AG09309 (cell line): ENCODE measurements at places on chromosomes 7 and 10.

DNA sequence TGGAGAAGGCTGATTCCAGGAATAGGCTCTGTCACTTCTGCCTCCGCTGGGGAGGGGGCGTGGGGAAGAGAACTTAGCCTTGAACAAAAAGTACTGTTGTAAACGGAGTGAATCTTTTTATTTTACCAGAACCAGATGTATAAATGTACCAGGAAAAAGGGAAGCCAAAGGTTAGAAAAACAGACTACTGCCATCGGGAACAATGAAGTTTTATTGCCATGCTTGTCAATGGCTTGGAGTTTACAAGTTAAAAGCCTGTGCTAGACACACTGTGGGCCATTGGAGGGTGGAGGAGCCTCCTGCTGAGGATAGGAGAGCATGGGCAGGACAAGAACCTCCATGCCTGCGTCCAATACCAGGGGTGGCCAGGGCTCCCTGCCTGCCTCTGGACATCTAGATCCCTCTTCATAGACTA, 161.7 kb upstream of the LYZL2 start:
- DNase-seq: no peak

DNA sequence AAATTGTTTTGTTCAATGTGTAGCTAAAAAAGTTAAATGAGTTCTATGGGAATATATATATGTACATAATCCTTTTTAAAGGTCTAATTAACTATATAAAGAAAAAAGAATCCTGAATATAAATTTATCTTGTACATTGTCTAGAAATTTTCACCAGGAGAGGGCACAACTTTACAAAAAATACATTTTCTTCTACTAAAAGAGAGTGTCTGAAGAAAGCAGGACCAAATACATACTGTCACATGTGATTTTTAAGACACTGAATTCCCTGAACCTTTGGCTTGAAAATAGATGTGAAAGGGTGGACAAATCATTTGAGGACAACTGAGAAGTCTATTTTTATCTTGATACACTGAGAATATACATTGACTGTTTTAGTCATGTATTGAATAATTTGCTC, 204.3 kb downstream of the DGKB start:
- DNase-seq: no peak

- DNase-seq: no peak
Observed at GRCh38 chr10:113469796-113470195, 83.1 kb upstream of the HABP2 start.

- no peak for DNase-seq
Observed at GRCh38 chr7:131346885-131347592, 19.4 kb downstream of the MKLN1 start.

GRCh38 chr10:60427709-60428386, 38.2 kb upstream of the ANK3 start:
- DNase-seq: no peak

- no peak for DNase-seq
Observed at GRCh38 chr10:111578076-111578475, 501.2 kb downstream of the ADRA2A start.

DNA sequence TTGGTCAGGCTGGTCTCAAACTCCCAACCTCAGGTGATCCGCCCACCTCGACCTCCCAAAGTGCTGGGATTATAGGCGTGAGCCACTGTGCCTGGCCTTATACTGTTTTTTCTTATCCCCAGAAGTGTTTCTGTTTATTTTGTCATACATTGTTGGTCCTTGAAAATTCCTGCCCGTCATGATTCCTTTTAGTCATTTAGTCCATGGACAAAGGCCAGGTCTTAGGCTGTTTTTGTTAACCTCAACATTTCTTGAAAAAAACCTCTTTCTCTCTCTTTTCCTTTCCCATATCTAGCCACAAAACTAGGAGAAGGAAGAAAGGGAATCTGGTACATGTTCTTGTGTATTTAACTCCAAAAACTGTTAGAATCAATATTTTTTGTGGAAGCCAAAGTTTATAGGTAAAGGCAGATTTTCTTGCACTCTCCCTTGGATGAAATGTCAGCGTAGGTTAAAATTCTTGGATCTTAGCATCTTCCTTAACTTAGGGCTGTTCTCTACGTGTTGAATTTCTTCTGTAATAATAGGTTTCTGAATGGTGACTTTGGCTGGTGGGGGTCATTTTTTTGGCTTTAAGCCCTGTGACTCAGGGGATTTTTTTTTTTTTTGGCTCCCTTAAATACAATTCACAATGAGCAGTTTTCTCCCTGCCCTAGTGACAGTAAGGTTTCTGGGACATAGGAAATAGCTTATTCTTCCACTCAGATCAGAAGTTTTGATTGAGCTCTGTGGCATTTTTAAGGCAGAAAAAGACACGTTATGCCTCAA, 500.8 kb downstream of the AUTS2 start:
- DNase-seq: no peak

GRCh38 chr10:113359655-113360054, 193.2 kb upstream of the HABP2 start:
- no peak for DNase-seq

DNA sequence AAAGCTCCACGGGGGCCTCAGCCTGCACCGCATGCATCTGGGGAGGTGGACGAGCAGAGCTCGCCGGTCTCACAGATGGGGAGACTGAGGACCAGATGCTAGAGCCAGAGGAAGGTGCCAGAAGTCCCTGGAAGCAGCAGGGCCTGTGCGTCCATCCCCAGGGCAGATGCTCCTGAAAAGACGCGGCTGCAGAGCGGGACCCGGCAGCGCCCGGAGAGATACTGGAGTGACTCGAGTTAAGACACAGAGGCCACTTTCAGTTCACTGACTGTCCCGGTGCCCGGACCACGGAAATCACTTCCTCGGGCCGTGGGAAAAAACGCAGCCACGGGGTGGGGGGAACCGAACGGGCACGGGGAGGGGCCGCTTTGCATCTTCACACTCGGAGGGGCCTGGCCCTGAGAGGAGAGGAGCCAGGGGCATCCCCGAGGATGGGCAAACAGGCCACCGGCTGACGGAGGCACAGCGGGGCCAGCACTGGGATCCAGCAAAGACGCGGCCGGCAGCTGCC, 85.4 kb downstream of the FOXL3 start:
- DNase-seq: no peak

- DNase-seq: no peak
Observed at GRCh38 chr7:34059136-34059828, 153.9 kb downstream of the BMPER start.

DNA sequence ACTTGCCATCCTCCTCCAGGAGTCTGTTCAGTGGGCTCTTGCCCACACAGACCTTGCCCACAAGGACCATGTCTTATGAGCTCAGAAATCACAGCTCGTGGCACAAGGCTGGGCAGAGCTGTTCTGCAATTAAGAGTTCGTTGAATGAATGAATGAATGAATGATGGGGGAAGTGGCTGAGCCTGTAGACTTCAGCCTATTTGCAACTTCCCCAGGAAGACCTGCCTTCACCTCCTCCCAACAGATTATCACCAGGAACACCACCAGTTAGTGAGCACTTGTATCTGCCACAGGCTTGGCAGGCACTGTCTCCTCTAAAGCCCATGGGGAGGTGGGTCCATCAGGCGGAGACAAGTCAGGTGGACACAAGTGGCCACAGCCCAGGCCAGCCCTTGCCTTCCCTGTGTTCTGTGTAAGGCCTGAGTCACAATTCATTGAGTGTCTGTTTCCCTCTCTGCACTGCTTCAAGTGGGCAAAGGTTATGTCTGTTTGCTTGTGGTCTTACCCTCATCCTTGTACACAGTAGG, 1.8 kb upstream of the FGF8 start:
- DNase-seq: no peak

DNA sequence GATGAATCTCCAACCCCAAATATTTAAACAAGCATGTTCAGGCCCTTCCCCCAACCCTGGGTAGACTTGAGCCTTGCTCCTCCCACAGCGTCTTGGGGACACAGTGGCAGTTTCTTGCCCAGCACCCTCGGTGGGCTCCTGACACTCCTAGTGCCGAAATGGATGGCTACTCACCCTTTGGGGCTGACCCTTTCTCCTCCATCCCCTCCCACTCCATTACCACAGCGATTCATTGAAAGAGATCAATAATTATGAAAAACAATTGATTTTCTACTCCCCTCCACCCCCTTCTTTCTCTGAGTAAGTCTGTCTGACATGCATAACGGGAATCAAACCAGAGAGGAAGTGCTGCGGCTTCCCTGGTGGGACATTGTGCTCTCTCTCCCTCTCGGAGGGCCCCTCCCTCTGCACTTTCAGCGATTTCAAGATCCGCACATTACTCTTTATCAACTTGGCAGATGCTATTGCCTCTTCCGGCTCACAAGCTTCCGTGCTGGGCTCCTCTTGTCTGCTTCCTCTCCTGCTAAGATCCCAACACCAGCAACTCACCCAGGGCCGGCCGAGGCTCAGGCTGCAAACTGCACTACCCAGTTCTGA, 79.0 kb upstream of the PLXNA4 start:
- no peak for DNase-seq

GRCh38 chr10:112701211-112701877, 248.7 kb upstream of the TCF7L2 start:
- no peak for DNase-seq

GRCh38 chr10:76736392-76736791, 901.2 kb downstream of the KCNMA1 start:
- no peak for DNase-seq

DNA sequence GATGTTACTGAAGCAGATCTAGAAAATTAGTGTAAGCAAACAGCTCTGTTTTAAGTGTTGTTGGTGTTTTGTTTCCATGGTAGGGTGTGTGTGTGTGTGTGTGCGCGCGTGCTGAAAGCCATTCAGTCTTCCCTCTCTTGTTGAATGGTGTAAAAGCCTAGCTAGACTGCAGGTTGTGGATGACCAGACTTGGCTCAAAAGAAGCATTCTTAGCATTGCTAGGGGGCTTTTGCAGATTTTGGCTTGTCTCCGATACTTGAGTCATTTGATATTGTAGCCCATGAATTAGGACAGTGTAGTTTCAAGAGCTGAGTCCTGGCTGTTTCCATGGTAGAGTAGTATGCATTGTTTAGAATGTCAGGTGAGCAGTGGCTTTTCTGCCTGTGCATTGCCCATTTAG, 99.1 kb downstream of the SND1 start:
- DNase-seq: no peak

DNA sequence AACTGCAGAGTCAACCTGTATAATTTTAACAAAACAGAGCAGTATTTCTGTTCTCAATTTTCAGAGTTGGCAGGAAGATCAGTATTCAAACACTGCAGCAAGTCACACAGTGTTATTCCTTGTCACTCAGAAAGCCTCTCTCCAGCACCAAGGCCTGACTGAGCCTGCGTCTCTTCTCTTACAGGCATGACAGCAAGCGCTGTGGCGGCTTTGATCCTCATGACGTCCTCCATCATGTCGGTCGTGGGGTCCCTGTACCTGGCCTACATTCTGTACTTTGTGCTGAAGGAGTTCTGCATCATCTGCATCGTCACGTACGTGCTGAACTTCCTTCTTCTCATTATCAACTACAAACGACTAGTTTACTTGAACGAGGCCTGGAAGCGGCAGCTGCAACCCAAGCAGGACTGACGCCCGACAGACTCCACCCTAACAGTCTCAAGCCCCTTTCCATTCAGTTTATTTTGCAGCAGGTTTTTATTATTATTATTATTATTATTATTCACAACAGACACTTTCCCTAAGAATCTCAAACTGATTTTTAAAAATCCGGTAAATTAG, 28.0 kb downstream of the GUSB start:
- no peak for DNase-seq

- no peak for DNase-seq
Observed at GRCh38 chr7:46707973-46708372, 786.9 kb upstream of the IGFBP3 start.

DNA sequence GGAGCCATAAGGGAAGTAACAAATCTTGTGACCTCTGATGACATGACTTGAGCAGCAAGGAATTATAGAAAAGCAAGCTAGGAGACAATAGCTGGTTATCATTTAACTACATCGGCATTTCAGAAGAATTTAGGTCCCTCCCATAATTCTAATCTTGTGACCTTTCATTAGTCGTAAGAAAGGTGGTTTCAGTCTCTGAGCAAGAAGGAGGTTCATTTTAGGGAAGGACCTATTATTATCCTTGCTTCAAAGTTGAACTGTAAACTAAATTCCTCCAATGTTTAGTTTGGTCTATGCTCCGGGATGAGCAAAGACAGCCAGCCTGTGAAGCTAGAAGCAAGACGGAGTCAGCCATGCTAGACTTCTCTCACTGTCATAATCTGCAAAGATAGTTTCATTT, 159.6 kb downstream of the SLC16A9 start:
- no peak for DNase-seq

GRCh38 chr10:86223256-86223655, 143.3 kb downstream of the GRID1 start:
- no peak for DNase-seq

GRCh38 chr7:76330261-76330660, 27.8 kb downstream of the HSPB1 start:
- no peak for DNase-seq

GRCh38 chr10:1567152-1567551, 170.2 kb downstream of the ADARB2 start:
- DNase-seq: no peak

GRCh38 chr7:79149831-79150230, 303.6 kb downstream of the MAGI2 start:
- no peak for DNase-seq

DNA sequence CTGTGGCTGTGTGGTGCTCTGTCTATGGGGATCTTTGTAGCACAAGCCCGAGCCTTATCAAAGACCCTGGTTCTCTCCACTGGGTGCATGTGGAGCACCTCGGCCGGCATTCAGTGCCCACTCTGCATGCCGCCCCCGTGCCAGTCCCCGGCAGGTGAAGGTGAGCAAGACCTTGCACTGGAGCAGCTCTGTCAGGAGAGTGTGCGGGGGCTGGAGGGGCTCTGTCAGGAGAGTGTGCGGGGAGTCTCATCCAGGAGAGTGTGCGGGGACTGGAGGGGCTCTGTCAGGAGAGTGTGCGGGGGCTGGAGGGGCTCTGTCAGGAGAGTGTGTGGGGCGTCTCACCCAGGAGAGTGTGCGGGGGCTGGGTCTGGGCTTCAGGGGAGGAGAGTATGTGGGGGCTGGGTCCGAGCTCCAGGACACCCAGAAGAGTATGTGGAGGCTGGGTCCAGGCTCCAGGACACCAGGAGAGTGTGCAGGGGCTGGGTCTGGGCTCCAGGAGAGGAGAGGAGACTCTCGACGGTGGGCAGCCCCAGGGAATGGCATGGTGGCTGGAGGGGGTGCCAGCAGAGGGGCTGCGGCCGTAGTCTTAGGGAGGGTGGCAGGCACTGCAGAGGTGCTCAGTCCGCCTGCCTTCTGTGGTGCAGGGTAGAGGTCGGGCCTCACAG, 40.8 kb downstream of the INPP5A start:
- DNase-seq: no peak

DNA sequence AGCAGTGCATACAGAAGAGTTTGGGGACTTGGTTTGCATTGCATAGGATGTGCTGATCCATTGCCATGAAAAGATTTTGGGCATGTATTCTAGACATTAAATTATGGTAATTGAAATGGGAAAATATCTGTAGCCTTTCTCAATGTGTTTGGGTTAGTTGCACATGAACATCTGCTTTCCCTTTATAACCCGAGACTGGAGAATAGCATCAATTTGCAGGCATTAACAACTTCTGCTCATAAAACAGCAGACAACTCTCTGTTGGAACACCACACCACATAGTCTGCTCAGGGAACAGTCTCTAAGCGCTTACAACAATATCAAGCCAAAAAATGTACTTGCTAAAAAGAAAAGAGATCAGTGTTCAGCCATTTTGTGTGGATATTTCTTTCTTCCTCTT, 1391.1 kb upstream of the LRRTM3 start:
- no peak for DNase-seq
